GM18507 (cell line): ENCODE measurements at places on chromosomes 7 and 10.

- peak; percentile 51 for DNase-seq
Observed at GRCh38 chr10:6108631-6109443, 20.0 kb downstream of the RBM17 start.

GRCh38 chr7:30697719-30698460 is 15.6 kb upstream of the CRHR2 start:
- DNase-seq, result no peak

DNA sequence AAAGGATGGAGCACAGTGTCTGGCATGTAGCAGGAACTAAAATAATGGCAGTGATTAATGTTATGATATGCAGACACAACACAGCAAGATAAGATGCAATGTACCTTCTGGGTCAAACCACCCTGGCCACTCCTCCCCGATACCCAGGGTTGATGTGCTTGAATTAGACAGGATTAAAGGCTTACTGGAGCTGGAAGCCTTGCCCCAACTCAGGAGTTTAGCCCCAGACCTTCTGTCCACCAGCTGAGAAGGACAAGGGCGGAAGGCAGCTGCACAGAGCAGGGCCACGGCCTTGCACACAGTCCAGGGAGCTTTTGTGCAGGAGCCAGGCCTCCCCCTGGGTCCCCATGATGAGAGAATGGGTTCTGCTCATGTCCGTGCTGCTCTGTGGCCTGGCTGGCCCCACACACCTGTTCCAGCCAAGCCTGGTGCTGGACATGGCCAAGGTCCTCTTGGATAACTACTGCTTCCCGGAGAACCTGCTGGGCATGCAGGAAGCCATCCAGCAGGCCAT is at the start of gene RBP3:
RBP3 (plus strand) TSS at position 226 of the 514 bp plus-strand sequence; CDS start at position 348, 122 bp downstream.
- no peak for DNase-seq

- DNase-seq, result no peak
Observed at GRCh38 chr10:88793712-88794299, 8.7 kb upstream of the LIPM start.

- no peak for DNase-seq
Observed at GRCh38 chr10:22906767-22907166, 21.1 kb upstream of the ARMC3 start.

GRCh38 chr7:111312966-111313365 is 222.0 kb downstream of the LRRN3 start:
- no peak for DNase-seq
